ENCODE measurements at places on chromosomes 7 and 10.
A peak's percentile ranks its signal among the peaks of the same experiment; 100 is the strongest.

DNA sequence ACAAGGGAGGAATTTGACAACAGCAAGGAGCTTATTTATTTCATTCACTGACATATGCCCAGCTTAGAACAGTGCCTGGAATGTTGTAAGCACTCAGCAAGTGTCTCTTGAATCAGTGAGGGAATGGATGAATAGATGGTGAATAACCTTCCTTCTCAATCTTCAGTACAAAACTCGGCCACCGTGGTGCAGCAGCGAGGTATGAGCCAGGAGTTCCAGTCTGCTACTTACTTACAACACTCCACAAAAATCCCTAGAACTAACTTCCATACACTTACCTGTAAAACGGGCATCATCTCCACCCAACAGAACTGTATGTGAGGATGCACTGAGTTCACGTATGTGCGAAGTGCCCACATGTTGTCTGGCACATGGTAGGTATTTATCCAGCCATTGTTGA, 237.4 kb downstream of the WDR11 start:
- DNase-seq, result peak; percentile 58

- no peak for DNase-seq
Observed at GRCh38 chr10:125627646-125628045, 55.3 kb downstream of the TEX36 start.

- peak; percentile 29 for DNase-seq
Observed at GRCh38 chr7:140702774-140703173, 6.3 kb downstream of the NDUFB2 start.

DNA sequence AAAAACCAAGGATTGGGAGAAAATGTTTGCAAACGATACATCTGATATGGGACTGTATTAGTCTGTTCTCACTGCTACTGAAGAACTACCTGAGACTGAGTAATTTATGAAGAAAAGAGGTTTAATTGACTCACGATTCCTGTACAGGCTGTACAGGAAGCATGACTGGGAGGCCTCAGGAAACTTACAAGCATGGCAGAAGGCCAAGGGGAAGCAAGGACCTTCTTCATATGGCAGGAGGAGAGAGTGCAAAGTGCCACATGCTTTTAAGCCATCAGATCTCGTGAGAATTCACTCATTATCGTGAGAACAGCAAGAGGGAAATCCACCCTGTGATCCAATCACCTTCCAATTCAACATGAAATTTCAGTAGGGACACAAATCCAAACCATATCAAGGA, 11.0 kb downstream of the ZNF713 start:
- no peak for DNase-seq

DNA sequence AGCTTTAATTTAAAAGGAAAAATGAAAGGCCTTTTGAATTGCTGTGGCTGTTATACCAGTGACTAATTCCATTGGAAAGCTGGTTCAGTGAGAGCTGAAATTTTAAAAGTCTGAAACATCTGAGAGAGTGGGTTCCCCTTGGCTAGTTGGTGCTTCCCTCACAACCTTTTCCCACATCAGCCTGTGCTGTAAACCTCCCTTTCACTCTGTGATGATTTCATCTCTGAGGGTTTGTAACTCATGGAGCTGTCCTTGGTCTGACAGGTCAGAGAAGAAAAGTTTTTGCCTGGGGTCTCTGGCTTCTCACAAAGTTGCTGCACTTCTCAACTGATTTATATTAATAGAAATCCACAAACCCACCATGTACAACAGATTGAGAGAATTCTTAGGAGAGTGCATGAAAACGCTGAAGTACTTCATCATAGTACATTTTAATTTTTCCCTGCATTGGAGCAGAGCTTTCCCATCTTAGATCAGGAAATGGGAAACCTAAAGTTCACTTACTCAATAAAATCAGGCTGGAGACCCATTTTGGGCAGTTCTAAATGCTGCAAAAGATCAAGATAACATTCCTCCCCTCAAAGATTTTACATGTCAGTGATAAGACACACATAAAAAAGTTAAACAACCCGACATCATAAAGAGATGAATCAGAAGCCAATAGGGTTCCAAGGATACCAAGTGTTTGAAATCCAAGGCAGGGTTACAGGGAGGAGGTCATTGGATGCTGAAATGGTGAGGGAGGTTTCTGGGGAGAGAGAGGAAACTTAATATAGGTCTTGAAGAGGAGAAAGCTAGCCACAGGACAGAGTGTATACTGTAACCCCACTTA, 157.0 kb upstream of the MKLN1 start:
- no peak for DNase-seq

- DNase-seq, result no peak
Observed at GRCh38 chr10:129961157-129961701, 2.8 kb downstream of the EBF3 start.

DNA sequence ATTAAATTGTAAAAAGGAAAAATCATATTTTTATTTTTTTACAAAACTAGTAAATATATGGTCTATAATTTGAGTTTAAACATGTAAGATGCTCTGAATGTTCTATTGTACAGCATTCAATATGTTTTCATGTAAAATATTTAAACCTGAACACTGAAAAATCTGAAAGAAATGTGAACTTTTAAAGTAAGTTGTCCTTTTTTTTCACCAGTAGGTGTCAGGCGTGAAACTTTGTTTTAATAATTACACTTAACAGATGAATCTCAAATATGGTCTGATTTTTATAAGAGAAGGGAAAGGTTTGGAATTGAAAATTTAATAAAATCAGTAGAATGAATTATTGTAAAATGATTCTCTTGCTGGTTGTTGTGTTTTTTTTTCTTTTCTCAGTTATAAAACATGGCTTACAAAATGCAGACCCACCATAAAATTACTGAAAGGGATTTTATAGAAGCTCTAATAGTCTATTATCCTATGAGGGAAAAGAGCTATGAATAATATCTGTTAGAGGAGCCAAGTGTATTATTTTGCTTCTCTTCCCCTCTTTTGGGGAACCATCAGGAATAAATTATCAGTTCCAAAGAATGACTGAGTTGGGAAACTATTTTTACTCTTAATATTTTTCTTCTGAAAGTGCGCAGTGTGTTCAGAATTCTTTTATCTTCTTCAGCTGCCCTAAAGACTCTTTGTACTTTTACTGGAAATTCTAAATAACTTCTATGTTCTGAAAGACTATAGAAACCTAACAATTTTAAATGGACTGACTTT, 217.7 kb upstream of the FZD1 start:
- no peak for DNase-seq

- DNase-seq, result peak; percentile 87
Observed at GRCh38 chr10:86389441-86390193, 23.0 kb upstream of the GRID1 start.

- DNase-seq, result no peak
Observed at GRCh38 chr7:64625114-64626082, 40.5 kb upstream of the ZNF107 start.

GRCh38 chr7:82805527-82805960, 357.1 kb downstream of the PCLO start:
- no peak for DNase-seq

DNA sequence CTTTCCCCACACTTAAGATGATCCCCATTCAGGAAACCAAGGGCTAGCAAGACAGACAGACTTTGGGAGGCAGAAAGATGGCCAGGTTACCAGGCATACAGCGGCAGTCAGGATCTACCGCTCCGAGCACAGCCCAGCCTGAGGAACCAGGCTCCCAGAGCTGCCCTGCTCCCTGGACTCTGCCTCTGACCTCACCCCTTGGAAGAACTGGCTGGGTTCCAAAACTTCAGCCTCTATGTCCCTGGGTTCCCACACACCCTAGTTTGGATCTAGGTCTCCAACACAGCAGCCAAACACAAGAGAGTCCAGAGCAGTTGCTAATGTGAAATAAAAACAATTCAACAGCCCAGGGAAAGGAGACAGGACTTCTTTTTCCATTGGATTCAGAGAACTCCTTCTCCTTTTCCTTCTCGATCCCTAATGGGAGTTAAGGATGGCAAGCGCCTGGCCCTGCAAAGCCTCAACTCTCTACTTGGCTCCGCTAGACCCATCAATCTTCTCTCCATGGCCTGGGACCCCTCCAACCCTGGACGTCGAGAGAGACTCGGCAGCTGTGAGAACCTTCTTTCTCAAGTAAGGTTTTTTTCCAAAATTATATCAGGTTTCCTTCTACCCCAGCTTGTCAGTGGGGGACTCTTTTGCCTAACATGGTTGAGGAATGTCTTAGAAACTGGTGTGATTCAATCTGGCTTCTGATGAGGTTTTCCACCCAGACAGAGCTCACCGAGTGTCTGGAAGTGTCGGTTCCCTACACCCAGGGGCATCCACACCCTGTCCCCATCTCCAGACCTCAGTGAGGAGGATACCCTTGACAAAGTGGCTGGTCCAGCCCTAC, 219.6 kb downstream of the KCNMA1 start:
- no peak for DNase-seq

DNA sequence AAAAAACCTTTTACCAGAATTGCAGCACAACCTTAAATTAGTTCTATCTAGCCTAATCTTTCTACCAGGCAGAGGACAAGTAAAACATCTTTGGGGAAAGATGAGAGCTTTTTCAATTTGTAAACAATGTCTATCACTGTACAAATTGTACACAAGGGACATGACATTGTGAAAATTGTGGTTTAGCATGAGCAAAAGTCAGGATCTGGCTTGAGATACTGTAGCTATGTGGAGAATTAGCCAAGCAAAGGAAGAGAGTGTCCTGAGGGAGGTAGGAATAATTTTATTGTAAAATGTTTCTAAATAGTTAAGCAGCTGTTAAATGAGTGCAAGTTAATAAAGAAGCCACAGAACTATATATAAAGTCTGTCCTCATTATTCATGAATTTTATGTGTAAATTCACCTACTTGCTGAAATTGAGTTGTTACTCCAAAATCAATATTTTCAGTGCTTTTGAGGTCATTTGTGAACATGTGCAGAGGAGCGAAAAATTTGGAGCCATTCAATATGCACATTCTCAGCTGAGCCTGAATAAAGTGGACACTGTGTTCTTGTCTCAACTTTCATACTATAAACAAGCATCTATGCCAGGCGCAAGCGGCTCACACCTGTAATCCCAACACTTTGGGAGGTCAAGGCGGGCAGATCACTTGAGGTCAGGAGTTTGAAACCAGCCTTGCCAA, 42.8 kb upstream of the POM121L12 start:
- DNase-seq, result no peak

- DNase-seq, result no peak
Observed at GRCh38 chr10:59904426-59905065, 1.8 kb downstream of the CCDC6 start.

DNA sequence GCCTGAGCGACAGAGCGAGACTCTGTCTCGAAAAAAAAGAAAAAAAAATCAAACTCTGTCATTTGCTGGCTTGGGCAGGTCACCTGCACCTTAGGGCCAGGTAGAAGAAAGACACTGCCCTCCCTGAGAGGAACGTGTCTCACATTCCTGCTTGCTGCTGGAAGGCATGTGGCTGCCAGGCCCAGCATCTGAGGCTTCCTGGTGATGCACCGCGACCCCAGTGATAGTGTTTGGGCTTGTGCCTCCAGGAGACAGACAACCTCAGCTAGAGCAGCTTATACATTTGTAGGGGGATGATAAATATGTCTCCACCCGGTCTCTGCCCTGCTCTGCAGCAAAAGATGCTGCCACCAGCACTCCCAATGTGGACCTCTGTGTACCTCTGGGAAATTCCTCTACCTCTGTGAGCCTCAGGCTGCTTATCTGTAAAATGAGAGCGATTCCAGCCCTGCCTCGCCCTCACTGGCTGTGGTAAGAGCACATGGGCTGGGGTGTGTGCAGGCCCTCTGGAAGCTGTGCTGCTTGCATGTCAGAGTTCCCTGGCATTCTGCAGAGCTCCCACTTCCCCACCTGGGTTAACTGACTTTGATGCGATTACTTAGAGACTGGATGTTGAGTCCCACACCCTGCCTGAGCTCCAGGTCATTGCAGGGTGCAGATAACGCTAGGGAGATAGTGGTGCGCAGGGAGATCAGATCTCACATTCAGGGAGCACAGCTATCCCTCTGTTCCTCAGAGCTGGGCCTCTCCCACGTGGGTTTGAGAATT, 19.9 kb downstream of the SLC29A3 start:
- no peak for DNase-seq

DNA sequence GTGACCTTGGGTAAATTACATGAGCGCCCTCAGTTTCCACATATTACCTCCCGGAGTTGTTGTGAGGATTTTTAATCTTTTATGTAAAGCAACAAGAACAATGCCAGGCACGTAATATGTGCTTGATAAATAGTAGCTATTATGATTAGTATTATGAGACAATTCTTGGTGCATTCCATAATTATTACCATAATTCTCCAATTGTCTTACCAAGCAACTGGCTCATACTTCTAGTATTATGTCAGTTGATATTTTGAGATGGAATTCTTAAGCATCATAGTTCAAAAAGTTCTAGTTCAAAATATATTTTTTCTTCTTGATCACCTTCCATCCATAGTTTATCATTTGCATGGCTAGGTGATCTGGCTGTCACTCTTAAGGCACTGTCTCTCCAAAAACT, 259.0 kb downstream of the BBS9 start:
- DNase-seq, result no peak

DNA sequence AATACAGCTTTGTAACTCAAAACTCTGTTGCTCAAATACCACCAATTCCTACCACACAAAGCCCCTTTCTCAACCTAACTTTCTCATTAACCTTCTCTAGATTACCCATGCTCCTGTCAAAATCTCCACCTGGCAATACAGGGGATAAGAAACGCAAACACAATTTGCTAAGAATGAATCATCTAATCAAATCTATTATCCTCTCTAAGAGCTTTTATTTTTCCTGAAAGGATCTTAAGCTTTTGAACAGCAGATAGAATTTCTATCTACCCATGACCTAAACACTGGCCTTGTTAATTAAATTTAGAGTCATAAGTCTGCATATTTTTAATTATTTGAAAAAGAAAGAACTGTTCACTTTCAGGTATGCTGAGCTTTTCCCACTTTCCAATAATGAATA, 98.3 kb downstream of the HBP1 start:
- DNase-seq, result no peak

- DNase-seq, result no peak
Observed at GRCh38 chr10:83935911-83936310, 203.4 kb upstream of the GHITM start.

DNA sequence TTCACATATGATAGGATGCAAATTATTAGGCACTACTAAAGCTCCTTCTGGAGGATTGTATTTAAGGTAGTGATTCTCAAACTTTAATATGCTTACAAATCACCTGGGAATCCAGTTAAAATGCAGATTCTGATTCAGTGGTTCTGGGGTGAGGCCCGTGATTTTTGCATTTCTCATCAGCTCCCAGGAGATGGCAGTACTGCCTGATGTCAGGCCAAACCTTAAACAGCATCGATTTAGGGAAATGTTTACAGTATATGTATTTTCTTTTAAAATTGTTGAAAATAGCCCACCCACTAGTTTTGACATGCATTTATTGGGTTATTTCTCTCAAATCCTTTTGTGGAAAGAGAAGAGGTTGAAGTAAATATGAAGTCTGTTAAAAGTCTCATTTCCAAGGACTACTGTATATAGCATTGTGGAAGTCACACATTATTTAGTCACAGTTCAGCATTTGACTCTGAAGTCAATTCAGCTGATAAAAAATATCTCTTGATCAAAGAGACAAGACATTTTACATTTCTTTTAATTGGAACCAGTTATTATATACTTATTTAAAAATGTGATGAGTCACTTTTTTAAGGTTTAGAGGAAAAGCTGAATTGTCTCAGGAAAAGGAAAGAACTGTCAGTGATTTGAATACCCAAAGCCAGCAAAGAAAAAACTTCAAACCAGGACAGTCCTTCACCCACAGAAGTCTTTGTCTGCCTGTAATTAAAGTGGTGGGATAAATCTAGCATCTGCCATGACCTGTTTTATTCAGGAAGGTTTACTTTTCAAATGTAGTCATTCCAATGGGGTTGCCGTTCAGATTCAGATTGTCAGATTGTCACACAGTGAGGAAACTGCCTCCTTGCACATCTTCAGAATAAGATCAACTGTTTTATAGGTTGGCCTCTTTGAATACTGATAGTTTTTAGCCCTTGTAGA, 21.1 kb upstream of the HBP1 start:
- DNase-seq, result no peak

GRCh38 chr7:129530795-129531391, 28.6 kb downstream of the SMKR1 start:
- DNase-seq, result no peak

Measured in ecto neural progenitor cell (in vitro differentiated cells).